ENCODE measurements at places on chromosomes 4 and X.

- DNase-seq = no peak
Measured at GRCh38 chr4:104472766-104473165, 21.9 kb downstream of the CXXC4 start.

GRCh38 chr4:113086172-113086695, 36.8 kb downstream of the ANK2 start:
- DNase-seq = no peak

DNA sequence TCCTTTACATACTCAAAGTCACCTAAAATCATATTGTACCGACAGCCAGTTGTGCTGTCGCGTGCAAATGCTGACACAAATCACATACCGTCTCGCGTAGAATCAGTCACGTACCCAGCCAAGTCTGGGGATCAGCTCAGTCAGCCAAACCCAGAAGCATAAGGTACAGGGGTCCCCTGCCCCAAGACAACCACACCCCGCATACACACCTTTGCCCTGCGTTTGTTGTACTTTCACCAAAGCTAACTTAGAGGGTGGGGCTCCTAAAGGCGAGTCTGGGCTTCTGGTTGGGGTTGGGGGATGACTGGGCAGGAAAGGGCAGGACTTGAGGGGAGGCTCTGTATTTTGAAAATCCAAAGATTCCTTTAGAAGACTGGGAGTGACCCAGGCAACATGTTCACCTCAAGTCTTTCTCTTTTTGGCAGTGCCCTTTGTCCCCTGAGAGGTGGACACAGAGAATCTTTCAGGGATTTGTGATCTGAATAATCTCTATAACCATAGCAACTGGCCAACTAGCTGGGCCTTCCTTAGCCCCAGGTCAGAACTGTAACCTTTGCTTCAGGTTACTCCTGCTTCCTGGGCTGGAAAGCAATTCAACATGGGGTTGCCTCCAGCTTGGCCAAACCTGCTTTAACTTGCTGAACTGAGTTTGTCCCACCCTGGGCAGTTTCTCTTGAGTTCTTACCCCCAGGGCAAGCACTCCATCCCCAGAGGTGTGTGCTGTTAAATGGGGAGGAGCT, 992 bp downstream of the GDPD2 start:
- DNase-seq = no peak

DNA sequence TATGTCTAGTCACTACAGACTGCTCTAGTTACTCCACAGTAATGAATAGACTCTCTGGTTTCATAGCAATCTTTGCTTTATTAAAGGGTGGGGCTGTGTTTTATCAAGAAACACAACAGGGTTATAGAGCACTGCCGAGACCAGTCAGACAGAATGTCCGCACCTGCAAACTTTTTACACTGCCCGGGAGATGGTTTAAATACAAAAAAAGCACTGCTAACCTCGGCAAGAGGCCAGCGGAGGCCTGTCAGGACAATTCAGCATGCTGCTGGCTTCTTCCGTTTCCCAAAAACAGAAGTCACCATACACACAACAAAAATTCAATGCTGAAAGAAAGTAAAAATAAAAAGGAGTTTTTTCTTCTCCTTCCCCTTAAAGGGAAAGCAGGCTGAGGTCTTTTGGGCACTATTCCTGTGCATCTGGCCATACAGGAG, 67.4 kb downstream of the IRF2 start:
- DNase-seq = peak; percentile 40

DNA sequence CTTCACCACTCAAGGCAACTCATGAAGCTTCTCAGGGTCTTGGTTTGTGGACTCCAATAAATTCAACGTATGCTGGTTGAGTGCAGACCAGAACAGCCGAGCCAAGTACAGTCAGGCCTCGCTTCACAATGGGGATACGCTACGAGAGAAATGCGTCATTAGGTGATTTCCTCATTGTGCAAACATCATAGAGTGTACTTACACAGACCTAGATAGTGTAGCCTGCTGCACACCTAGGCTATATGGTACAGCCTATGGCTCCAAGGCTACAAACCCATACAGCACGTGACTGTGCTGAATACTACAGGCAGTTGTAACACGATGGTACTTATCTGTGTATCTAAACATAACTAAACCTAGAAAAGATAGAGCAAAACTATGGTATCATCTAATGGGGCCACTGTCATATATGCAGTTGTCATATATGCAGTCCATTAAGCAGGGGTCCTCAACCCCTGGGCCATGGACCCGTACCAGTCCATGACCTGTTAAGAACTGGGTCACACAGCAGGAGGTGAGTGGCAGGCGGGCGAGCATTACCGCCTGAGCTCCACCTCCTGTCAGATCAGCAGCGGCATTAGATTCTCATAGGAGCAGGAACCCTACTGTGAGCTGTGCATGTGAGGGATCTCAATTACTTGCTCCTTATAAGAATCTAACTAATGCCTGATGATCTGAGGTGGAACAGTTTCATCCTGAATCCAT, 31.5 kb downstream of the RTL5 start:
- DNase-seq = no peak

- DNase-seq = no peak
Measured at GRCh38 chr4:18012134-18012806, 9.3 kb downstream of the LCORL start.

DNA sequence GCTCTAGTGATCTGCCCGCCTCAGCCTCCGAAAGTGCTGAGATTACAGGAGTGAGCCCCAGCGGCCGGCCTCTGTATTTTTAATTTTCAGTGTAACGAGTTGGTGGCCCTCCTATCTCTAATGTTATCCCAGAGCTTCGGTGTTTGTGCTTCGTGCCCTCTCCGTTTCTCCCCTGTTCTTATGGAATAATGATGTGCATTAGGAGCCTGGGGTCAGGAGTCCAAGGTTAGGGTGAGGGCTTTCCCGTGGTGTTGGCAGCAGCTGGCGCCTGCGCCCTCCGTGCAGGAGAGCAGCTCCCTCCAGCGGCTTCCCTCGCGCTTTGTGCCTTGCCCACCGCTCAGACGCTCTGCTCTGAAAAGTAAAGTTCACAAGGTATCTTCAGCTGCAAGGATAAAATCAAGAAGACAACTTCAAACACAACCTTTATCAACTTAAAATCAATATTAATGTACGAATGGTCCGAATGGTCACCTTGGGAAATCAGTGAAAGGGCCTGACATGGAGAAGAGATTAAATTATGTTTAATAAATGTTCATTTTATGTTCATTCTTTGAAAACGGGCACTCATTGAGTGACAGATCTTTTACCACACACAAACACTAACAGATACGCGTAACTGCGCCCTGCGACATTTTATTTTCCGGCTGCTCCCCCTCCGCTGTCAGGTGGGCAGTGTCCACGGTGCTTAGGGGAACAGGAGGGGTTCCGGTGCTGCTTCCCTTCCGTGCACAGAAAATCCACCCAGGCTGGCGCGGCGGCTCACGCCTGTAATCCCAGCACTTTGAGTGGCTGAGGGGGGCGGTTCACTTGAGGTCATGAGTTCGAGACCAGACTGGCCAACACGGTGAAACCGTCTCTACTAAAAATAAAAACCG, 62.4 kb downstream of the TRAPPC11 start:
- peak; percentile 5 for DNase-seq

DNA sequence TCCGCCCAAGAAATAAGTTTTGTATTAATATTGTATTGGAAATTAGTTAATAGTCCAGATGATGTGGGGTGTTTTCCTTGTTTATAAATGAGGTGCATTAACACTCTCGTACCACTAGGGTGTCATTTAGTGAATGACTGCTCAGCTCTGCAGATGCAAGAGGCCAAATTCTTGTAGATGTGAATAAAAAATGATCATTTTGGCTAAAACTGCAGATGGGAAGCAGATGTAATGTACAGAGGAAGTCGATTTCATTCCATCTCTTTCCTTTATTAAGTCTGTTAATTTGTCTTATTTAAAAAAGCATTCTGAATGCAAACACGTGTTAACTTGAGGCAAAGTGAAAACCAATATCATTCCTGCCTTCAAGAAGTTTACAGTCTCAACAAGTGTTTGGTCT, 108.1 kb downstream of the DHX15 start:
- DNase-seq = no peak

GRCh38 chr4:73450398-73451004, 14.5 kb downstream of the AFP start:
- DNase-seq = no peak

- DNase-seq = peak; percentile 64
Measured at GRCh38 chr4:77203380-77204197, 46.6 kb downstream of the CCNG2 start.

GRCh38 chr4:2798399-2799223, 5.7 kb downstream of the SH3BP2 start:
- DNase-seq = no peak

- no peak for DNase-seq
Measured at GRCh38 chr4:6953751-6954380, 44.2 kb downstream of the TBC1D14 start.

GRCh38 chr4:10013722-10014121, 7.6 kb downstream of the SLC2A9 start:
- DNase-seq = no peak

GRCh38 chrX:39497702-39498265, 600.0 kb downstream of the BCOR start:
- DNase-seq = no peak

GRCh38 chr4:140095694-140096482, 58.1 kb downstream of the MAML3 start:
- DNase-seq = no peak

Measured in globus pallidus (tissue), 1 donor.